ENCODE measurements at places on chromosomes 16 and 17.

- no peak for DNase-seq
Measured at GRCh38 chr17:8680466-8681169, 50.1 kb upstream of the MYH10 start.

GRCh38 chr17:78356101-78356713 lies 3.7 kb downstream of the SOCS3 start:
- no peak for DNase-seq

DNA sequence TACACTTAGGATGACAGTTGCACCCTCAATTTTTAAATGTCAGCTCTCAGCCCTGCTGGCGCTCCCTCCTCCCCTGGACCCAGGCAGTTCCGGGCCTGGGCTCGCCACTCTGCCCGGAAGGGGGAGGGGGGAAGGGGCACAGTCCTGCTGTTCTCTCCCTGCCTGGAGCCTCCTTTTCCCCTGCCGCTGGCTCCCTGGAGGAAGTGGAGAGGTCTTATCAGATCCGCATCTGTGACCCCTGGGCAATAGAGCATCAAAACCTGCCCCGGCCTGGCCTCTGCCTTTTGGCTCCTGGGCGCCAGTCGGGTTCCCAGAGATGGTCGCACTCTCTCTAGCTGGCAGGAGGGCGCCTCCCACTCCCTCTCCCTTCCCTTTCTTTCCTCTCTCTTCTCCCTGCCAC lies 149.3 kb downstream of the IRF8 start:
- no peak for DNase-seq

DNA sequence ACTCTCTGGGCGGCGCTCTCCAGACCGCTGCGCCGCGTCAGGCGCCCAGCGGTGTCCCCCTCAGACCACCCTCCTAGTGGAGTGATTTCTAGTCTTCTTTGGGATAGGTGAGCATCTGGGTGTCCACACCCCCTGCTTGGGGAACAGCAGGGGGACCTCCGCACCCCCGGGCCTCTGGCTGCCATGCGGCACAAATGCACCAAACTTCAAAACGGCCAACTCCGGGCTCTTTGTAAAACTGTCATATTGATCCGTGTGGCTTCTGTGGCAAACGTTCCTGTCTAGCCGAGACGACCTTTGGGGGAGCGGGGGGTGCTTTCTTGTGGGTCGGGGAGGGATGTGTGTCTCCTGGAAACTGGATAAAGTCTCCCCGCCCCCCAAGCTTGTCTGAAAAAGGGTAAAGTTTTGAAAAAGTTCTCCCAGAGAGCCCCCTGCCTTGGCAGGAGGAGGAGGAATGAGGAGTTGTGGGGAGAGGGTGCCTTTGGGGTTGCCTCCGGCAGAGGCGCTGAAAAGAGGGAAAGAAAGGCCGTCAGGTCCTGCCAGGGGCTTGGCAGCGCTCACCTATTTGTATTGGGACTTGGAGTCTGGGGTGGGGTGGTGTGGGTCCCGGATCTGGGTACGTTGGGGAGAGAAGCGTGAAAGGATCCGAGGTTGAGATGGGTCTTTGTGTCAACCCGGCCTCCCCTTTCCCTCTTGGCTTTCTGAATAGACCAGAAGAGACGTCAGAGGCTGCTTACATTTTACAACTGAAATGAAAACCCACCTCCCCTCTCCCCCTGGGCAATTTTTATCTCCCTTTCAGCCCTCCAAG lies 2.2 kb upstream of the CHD3 start:
- peak; percentile 50 for DNase-seq

GRCh38 chr16:11034481-11034931 lies 90.1 kb downstream of the CLEC16A start:
- peak; percentile 52 for DNase-seq

DNA sequence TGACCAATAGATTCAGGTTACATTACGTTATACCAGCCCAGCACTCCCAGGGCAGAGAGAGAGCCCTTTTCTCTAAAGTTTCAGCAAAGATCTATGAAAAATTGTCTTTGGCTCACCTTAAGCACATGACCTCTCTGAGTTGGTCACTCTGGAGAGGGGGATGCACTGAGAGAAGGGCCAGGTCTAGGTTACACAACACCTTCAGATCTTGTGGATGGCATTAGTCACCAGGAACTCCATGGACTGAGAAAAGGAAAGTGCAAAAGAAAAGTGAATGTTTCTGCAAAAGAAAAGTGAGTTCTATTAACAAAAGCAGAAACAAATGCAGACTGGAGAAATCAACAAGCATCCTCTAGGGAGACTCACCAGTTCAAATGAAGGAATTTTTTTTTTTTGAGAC lies 253.3 kb upstream of the SALL1 start:
- DNase-seq = no peak

GRCh38 chr16:86082418-86083030 lies 183.6 kb downstream of the IRF8 start:
- DNase-seq = no peak

GRCh38 chr16:23072769-23073549 lies 76.3 kb downstream of the USP31 start:
- peak; percentile 22 for DNase-seq

DNA sequence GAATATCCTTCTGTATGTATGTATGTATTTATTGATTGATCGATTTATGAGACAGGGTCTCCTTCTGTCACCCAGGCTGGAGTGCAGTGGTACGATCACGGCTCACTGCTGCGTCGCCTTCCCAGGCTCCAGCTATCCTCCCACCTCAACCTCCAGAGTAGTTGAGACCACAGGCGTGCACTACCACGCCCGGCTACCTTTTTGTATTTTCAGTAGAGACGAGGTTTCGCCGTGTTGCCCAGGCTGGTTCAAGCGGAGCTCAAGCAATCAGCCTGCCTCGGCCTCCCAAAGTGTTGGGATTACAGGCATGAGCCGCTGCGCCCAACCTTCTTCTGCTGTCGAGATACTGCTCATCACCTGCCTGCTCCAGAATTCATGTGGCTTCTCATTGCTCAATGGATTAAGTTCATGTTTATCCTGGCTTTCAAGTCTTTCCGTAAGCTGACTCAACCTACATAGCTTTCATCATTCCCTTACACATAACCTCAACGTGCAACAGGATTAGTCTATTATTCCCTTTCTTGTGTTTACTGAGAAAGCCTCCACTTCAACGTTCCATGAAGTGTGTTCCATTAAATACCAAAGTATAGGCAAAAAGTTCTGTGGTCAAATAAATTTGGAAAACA lies 13.6 kb downstream of the TAC4 start:
- no peak for DNase-seq

DNA sequence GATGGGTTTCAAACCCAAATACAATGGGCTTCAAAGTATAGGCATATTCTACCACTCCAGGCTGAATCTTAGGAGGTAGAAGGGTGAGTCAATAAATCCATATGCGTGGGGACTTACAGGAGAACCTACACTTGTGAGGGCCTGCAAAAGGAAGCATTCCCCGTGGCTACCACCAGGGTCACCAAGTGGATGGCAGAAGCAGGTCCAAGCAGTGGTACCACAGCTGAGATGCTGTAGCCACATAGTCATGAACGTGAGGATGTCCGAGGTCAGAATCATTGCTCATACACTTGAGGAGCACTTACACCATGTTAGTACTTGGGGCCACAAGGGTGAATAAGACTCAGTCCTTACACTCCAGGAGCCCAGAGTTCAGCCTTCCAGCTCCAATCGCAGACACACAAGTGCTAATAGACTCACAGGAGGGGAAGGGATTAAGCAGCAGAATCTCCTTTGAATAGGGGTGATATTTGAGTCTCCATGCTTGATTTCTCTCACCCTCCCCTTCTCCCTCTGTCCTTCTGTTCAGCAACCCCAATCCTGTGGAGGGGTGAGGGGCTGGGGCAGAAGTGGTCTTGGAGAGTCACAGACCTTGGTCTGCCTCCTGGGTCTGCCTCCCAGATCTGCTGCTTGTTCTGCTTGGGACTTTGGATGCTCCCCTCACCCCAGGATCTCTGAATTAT lies 42.5 kb upstream of the ASIC2 start:
- DNase-seq = no peak

DNA sequence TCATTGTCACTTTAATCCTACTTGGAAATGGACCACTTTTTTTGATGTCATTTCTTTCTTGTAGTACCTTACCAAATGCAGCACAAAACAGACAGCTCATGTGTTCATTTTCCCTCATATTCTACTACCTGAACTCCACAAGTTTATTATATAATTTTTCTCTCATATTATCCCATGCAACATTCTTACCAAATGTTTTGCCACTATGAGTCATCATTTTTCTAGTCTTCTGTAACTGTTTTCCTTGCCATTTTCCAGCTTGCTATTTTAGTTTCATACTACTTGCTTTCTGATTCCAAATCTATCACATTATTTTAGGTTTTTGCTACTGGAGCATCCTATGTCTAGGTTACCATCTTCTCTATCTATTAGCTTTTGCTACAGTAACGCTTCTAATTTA lies 332.7 kb downstream of the ZFHX3 start:
- peak; percentile 48 for DNase-seq

DNA sequence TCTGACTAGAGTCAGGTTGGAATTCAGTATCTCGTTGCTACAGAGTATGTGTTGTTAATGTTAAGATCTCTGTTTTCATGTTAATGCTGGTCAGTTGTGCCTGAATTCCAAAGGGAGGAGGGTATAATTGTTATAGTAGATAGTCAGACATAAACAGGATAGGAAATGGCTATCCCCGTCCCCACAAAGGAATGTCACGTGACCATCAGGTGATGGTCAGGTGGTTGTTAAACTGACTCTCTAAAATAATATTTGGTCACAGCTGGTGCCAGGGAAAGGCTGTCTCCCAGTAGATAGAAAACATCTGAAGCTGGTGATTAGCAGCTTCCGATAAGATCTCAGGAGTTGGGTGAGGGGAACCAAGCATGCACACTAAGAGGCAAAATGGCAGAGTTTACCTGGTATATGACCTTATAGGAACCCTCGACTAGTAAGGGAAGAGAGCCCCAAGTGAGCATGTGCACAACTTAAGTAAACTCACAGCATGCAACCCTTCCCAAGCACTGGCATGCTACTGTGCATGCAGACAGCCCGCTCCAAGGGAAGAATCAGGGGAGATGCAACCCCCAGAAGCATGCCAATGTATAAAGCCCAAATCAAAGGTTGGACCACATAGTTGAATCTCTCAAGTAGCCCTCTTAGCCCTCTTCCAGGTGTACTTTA lies 27.4 kb upstream of the SLC6A2 start:
- DNase-seq = no peak

DNA sequence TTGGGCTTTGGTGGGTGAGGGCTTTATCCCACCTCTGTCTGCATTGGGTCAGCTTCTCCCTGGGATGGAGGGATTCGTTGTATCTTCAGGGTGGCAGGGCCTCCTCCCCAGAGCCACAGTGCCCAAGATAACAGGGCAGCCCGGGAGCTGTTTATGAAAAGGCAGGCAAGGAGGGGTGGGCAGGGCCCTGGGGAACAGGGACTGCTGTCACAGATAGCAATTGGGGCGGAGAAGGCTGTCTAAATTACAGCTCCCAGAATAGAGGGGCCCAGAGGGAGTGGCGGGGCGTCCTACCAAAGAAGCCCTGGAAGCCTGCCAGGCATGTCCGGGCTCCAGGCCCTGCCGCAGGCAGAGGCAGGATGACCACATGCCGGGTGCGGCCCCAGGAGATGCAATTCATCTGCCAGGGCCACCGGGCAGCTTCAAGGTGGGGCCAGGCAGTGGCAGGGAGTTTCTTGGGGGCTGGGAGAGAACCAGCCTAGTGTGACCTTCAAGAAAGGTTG lies 18.8 kb upstream of the PHOSPHO1 start:
- DNase-seq = peak; percentile 47

GRCh38 chr16:21026846-21027245 lies 123.8 kb downstream of the DNAH3 start:
- DNase-seq = no peak

DNA sequence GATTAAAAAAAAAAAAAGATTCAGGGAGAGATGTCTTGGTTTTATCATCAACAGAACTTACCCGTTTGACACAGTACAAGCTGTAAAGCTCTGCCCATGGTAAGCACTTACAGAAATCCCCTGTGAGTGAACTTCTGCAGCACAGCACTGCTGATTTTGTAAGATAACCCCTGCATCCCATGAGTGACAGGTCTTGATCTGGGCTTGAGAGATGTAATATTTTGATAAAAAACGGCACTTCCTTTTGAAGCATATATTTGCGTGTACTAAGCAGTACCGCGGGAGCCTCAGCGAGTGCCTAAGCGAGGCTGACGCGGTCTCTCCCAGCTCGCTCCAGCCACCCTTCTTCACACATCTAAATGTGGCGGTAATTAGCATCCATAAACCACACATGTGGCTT lies 50.5 kb downstream of the IKZF3 start:
- no peak for DNase-seq

GRCh38 chr17:40301315-40301714 lies 7.7 kb upstream of the RARA start:
- DNase-seq = no peak

GRCh38 chr17:74731347-74731605 lies 5.8 kb upstream of the RAB37 start:
- DNase-seq = no peak

DNA sequence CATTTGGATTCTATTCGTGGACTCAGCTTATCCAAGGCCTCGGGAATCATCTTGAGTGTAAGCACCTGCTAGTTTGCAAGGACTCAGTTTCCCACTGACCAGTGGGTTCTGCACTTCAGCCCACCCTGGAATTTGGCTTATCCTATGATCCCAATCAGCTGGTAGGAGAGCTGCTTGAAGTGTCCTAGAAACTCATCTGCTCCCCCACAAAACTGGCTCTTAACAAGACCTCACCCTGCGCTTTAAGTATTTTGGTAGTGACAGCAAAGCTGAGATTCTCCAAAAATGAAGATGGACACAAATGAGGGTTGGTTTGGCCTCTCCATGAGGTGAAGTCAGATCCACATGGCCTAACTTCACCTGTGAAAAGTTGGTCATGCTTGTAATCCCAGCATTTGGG lies 57.3 kb downstream of the NDE1 start:
- no peak for DNase-seq

DNA sequence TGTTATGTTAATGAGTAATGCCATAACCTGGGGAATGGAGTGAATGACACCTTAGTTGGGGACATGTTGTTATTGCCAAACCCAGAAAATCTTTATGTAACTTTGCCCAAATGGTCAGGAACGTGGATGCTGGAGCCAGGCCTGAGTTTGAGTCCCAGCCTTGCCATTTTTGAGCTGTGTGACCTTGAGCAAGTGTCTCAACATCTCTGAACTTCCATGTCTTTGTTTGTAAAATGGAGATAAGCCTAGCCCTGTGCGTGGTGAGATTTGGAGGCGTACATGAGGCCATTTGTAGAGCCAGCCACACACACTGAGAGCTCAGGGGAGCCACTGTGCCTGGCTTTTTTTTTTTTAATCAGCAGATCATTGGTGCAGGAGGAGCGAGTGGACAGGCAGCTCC lies 247.3 kb downstream of the FOXL1 start:
- no peak for DNase-seq

GRCh38 chr16:85736921-85737320 lies 14.0 kb downstream of the C16orf74 start:
- no peak for DNase-seq

Measured in GM03348 (cell line).